ENCODE measurements at places on chromosomes 11 and 22. TPM values are rescaled to one million over a fixed set of nuclear protein-coding genes. Genes with fewer than 3 reads are reported as not detected.

GRCh38 chr11:13535819-13536218 is 40.0 kb upstream of the PTH start:
- no peaks in the 10 kb centered on the region for H3K36me3 ChIP-seq
- no peak for DNase-seq
- H3K4me3 ChIP-seq: no peak overlapping the region
- no peak overlapping the region for H3K27ac ChIP-seq

GRCh38 chr11:66880496-66881450 is 23.9 kb downstream of the LRFN4 start:
- no peaks in the 10 kb centered on the region for H3K36me3 ChIP-seq
- H3K27ac ChIP-seq: no peak overlapping the region
- H3K4me3 ChIP-seq: no peak overlapping the region
- no peaks in the 10 kb centered on the region for H3K27me3 ChIP-seq

- no peak overlapping the region for H3K4me3 ChIP-seq
- no peak for DNase-seq
- no peaks in the 10 kb centered on the region for H3K27me3 ChIP-seq
Observed at GRCh38 chr11:96309016-96309642, 33.9 kb downstream of the MAML2 start.

DNA sequence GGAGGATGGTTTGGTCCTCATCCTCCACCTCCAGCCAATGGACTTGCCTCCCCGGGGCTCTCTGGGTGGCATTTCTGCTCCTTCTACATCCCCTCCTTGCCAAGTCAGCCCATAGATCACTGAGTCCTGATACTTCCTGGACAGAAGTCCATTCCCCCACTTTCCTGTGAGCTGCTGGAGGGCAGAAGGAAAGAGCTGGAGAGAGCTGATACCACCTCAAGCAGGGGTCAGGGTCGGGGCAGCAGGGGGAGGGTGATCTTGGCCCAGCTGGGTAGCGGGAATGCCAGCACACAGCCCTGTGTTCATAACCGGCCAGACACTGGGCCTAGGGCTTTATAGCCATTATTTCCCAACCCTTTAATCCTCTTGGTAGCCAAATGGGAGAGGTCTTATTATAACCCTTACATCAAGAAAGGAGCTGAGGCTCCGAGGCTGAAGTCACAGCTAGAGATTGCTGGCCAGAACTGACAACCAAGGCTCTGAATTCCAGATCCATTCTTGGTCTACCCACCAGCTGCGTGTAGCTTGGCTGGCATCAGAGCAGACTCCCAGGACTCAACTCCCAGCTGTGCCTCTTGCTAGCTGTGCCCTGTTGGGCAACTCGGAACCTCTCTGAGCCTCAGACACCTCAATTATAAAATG is 39.9 kb downstream of the CD6 start:
- DNase-seq: no peak
- no peak overlapping the region for H3K4me3 ChIP-seq
- H3K27ac ChIP-seq: peak overlapping the region; percentile 4
- peaks cover 84% of the 10 kb centered on the region for H3K36me3 ChIP-seq

DNA sequence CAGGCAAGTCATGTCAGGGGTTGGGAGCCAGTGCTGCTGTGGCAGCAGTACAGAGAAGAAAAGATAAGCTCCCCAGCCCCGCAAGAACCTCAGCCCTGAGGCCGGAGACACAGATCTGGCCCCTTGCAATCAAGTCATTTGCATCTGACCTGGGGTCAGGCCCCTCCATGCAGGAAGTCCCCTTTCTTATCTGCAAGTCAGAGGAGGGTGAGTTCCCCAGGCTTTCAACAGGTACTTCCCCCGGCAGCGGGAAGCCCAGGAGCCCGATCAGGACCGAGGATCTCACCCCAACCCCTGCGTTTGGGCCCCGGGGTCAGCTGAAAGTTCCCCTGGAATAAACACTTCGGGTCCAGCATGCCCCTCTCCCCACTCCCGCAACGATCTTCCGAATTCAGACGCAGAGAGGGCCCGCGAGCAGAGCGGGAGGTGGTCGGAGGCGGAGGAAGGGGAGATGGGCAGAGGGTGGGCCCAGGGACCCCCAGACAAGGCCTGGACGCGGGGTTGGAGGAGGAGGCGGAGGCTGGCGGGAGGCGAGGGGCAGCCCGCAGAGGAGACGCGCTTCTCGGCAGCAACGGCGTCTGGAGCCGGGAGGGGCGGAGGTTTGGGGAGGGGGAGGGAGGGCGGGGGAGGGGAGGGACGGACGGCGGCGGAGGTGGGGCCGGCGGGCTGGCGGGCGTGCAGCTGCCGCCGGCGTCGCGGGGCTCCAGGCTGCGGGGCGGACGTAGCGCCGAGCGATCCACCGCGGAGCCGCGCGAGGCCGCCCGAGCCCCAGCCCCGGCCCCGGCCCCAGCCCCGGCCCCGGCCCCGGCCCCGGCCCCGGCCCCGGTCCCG is at the start of gene TSPAN18:
Gene TSPAN18, plus strand, starts transcription at position 680 of the 831 bp plus-strand sequence. CDS start 179,455 bp downstream, outside the sequence.
- H3K27me3 ChIP-seq: peaks cover 26% of the 10 kb centered on the region
- H3K27ac ChIP-seq: peak within 1 kb of the TSS; percentile 38
- no peaks in the 10 kb centered on the region for H3K36me3 ChIP-seq
- H3K4me3 ChIP-seq: peak within 1 kb of the TSS; percentile 78
- peak; percentile 30 for DNase-seq

- no peaks in the 10 kb centered on the region for H3K4me1 ChIP-seq
- no peak overlapping the region for H3K27ac ChIP-seq
- H3K4me3 ChIP-seq: no peak overlapping the region
- DNase-seq: no peak
- H3K36me3 ChIP-seq: peaks cover 15% of the 10 kb centered on the region
- H3K27me3 ChIP-seq: no peaks in the 10 kb centered on the region
Observed at GRCh38 chr11:68177877-68178276, 35.2 kb downstream of the KMT5B start.

STX3 gene
- total RNA-seq: 92.3 TPM

ELMOD1 gene
- total RNA-seq: not detected

KRTAP5-8 gene
- not detected for total RNA-seq
